CD4-positive, CD25-positive, alpha-beta regulatory T cell (primary cell): ENCODE measurements at places on chromosomes 7 and 10. TPM values are rescaled to one million over a fixed set of nuclear protein-coding genes. Genes with fewer than 3 reads are reported as not detected.

DNA sequence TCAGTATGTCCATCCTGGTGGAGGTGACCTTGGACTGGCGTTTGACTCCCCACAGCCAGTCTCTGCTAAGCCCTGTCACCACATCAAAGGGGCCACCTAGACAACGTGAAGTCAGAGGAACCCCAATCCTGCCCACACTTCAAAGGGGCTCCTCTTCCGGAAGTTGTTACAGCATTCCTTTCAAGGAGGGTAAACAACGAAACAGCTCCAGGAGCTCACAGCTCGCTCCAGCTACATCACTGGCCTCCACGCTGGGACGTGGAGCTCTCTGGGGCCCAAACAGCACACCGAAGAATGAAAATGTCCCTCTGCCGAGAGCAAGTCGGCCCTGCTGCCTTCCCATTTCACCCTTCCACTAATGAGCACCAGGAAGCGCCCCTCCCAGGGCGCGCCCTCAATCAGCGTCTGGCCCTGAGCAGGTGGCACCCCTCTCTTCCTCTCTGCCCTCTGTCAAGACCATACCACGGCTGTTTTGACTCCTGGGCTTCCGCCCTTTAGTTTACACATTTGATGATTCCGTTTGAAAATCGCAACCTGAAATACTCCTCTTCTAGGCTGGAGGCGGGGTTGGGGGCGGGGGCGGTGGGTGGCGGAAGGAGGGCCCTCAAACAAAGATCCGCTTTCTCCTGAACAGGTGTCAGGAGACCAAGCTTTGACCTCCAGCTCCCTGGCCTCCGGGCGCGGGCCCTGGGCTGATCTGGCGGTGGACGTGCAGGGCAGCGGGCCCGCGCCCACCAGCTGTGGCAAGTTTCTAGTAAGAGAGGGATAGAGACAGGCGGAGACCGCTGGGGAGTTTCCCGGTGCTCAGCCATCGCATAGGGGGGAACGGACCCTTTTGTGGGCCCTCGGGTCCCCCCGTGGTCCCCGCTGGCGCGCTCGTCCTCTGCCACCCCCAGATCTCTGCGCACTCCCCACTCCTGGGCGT lies 53.1 kb upstream of the KDM7A start:
- peak; percentile 96 for DNase-seq
- H3K4me1 ChIP-seq: peaks cover 33% of the 10 kb centered on the region
- H3K4me3 ChIP-seq: peak overlapping the region; percentile 61

DNA sequence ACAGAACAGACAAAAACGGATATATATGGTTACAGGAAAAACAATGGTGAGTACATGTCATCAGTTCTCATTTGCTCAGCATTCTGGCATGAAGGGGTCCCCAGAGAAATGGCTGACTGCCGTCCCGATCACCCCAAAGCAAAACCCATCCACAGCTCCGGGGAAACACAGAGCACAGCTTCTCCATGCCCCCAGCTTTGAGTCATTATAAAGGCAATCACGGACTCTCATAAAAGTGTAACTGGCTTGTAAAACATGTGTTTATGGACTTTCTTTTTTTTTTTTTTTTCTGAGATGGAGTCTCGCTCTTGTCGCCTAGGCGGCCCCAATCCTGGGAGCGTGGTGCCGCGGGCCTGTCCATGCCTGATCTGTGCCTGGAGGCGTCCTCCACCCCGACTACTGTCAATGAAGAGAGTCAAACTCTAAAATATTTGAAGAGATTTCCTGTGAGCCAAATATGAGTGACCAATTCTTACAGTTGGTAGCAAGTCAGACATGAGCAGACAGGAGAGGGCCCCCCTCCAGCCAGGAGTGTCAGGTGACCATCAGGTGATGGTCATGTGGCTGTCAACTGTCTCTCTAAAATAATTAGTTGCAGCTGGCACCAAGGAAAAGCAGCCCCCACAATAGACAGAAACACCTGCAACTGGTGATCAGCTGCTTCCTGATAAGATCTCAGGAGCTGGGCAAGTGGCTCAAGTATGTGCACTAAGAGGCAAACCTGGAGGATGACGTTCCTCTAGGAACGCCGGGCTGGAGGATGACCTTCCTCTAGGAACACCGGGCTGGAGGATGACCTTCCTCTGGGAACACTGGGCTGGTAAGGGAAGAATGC lies 21.7 kb upstream of the NOM1 start:
- no peak overlapping the region for H3K4me3 ChIP-seq
- no peak for DNase-seq
- H3K27ac ChIP-seq: no peak overlapping the region
- H3K27me3 ChIP-seq: no peaks in the 10 kb centered on the region

DNA sequence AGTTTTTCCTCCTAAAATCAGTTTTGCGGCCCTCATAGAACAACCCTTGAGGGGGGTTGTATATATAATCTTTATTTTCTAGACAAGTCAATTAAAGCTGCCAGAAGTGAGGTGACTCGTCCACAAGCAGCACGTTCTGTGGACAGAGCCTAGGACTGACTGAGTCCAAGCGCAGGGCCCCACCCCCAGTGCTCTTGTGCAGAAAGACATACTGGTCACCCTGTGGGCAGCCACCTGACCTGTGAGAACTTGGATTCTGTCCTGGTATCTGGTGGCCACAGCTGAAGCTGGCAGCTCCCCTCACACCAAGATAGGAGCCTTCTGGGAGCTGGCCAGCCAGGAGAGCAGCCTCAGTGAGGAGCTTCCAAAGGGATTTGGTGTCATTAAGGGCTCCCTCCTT lies 89.3 kb downstream of the GRK5 start:
- DNase-seq: no peak
- no peaks in the 10 kb centered on the region for H3K27me3 ChIP-seq
- H3K4me3 ChIP-seq: no peak overlapping the region
- H3K27ac ChIP-seq: no peak overlapping the region
- H3K4me1 ChIP-seq: peaks cover 50% of the 10 kb centered on the region

The SPDYE17 gene
- total RNA-seq: not detected

The NCF1 gene
- total RNA-seq: 3.1 TPM

- no peak overlapping the region for H3K4me3 ChIP-seq
- DNase-seq: no peak
- peaks cover 37% of the 10 kb centered on the region for H3K36me3 ChIP-seq
- no peaks in the 10 kb centered on the region for H3K27me3 ChIP-seq
- H3K4me1 ChIP-seq: peaks cover 4% of the 10 kb centered on the region
Observed at GRCh38 chr10:74987339-74988053, 124.0 kb upstream of the SAMD8 start.

GRCh38 chr10:15515202-15515601 lies 144.1 kb upstream of the FAM171A1 start:
- H3K27ac ChIP-seq: no peak overlapping the region
- no peak overlapping the region for H3K4me3 ChIP-seq
- DNase-seq: no peak
- H3K36me3 ChIP-seq: no peaks in the 10 kb centered on the region

GRCh38 chr10:68560186-68560942 lies at the start of gene TET1:
TET1 (plus strand) TSS chr10:68560337; CDS start chr10:68572339, 12,002 bp downstream.
- peak within 1 kb of the TSS; percentile 37 for H3K4me3 ChIP-seq
- no peaks in the 10 kb centered on the region for H3K36me3 ChIP-seq
- H3K27me3 ChIP-seq: peaks cover 19% of the 10 kb centered on the region
- DNase-seq: peak; percentile 7
- peaks cover 24% of the 10 kb centered on the region for H3K4me1 ChIP-seq
